Esophagus mucosa (tissue), 1 donor: ENCODE measurements at places on chromosomes 3 and 15. TPM values are rescaled to one million over a fixed set of nuclear protein-coding genes. Genes with fewer than 3 reads are reported as not detected.
A peak's percentile ranks its signal among the peaks of the same experiment; 100 is the strongest.

- peak; percentile 31 for ATAC-seq
Observed at GRCh38 chr3:126053513-126053912, 30.4 kb downstream of the SLC41A3 start.

The TTC23 gene
- 13.9 TPM for total RNA-seq

The CPEB1 gene
- 0.12 TPM for total RNA-seq

The MASP1 gene
- 1.6 TPM for total RNA-seq

- no peak for ATAC-seq
Observed at GRCh38 chr3:12751571-12751970, 7.5 kb downstream of the TMEM40 start.

- no peak for ATAC-seq
Observed at GRCh38 chr3:122031123-122031468, 9.0 kb upstream of the ILDR1 start.

DNA sequence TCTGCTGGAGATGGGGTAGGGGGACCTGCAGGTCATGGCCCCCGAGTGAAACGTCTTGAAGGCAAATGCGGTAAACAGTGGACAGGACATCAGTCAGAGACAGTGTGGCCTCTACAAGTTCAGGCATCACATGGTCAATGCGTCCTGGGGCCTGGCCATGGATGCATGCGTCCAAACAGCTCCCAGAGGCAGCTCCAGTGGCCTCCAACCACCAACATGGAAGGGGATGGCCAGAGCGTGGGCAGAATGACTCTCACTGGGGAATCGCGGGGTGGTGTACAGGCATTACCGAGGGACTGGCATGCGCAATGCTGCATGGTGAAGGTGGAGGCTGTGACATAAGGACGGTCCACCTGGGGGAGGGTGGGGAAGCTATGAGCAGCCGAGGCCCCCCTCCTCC is 35.6 kb upstream of the IQSEC1 start:
- ATAC-seq = no peak

The THPO gene
- total RNA-seq = not detected

- no peak for ATAC-seq
Observed at GRCh38 chr3:119506631-119507030, 8.3 kb downstream of the TIMMDC1 start.

The MAGEL2 gene
- total RNA-seq = 0.08 TPM
